Activated B cell treated with CpG ODN at 0.5 μM for 24 hours (primary cell): ENCODE measurements at places on chromosomes 11 and 22. TPM values are rescaled to one million over a fixed set of nuclear protein-coding genes. Genes with fewer than 3 reads are reported as not detected.

OR8G5 gene
- not detected in 2 replicates for total RNA-seq

CDC45 gene
- 3.9 and 4.1 TPM in 2 replicates for total RNA-seq

RAB30 gene
- 160 and 173 TPM in 2 replicates for total RNA-seq

ADM gene
- total RNA-seq, result 1.2 and 1.3 TPM in 2 replicates

TMEM132A gene
- total RNA-seq, result 8.2 and 8.7 TPM in 2 replicates

CRYBA4 gene
- not detected in 2 replicates for total RNA-seq

OR8G1 gene
- total RNA-seq, result not detected in 2 replicates

SLC1A2 gene
- total RNA-seq, result not detected in 2 replicates

TNRC6B gene
- 84.6 and 95.2 TPM in 2 replicates for total RNA-seq

OR5J2 gene
- not detected in 2 replicates for total RNA-seq

CTSC gene
- 30.6 and 31.2 TPM in 2 replicates for total RNA-seq

PNPLA3 gene
- total RNA-seq, result 0.33 TPM in 1 of 2 replicates, not detected in the other

MRPL16 gene
- 56.4 and 57.7 TPM in 2 replicates for total RNA-seq

RBMXL2 gene
- not detected in 2 replicates for total RNA-seq

ZDHHC5 gene
- total RNA-seq, result 50.9 and 60.7 TPM in 2 replicates

ZBTB3 gene
- 17.6 and 19.9 TPM in 2 replicates for total RNA-seq

RIMBP3C gene
- 0.24 TPM in 1 of 2 replicates, not detected in the other for total RNA-seq

RAB3IL1 gene
- total RNA-seq, result not detected in 2 replicates

TPBGL gene
- not detected in 2 replicates for total RNA-seq

ASCC2 gene
- total RNA-seq, result 88.1 and 89.7 TPM in 2 replicates

BET1L gene
- total RNA-seq, result 44.2 and 47.0 TPM in 2 replicates

HTR3A gene
- total RNA-seq, result 15.3 and 15.6 TPM in 2 replicates

GCAT gene
- 0.40 and 0.83 TPM in 2 replicates for total RNA-seq

MISFA gene
- total RNA-seq, result 1.4 and 2.6 TPM in 2 replicates
